ENCODE measurements at places on chromosomes 7 and 10.

DNA sequence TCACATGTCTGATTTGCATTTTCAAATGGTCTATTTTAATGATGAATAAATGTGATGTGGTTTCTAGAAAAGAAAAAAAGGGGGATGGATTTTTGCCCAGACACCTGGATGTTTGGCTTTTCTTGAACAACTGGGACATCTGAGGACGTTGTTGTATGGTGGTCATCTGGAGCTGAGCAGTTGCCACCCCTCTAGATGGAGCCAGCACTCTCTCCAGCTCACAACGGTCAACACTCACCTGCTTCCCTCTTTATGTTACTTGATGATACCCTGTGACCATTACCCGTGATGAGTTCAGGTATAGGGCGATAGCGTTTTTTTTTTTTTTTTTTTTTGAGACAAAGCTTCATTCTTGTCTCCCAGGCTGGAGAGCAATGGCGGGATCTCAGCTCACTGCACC is 30.1 kb upstream of the PAXIP1 start:
- DNase-seq = peak; percentile 41

DNA sequence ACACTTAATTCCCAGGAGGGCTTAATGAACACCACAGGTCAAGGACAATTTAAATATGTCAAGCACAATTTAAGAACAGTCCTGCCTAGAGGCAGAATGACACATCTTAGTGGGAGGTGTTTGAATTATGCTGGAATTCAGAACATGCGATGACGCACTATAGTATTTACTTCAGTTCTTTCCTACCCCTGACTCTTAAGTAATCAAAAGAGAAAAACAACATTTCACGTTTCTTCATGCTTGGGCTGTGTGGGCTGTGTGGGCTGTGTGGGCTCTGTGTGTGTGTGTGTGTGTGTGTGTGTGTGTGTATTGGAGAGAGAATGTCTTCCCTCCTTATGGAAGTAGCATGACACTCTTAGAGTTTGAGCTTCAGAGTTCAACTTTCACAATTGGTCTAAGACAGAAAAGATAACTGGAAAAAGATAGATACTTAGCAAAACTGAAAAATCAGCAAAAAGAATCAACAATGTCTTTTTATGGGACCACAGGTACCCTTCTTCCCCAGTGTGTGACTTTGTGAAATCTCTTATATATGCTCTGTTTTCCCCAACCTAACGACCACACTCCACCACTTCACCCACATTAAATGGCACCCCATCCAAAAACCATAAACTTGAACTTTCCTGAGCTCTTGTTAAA is 33.7 kb upstream of the CABCOCO1 start:
- DNase-seq = no peak

GRCh38 chr7:150957133-150958020 is 20.7 kb downstream of the KCNH2 start:
- DNase-seq = no peak

GRCh38 chr7:152132812-152133211 is 107.3 kb downstream of the GALNT11 start:
- no peak for DNase-seq

- no peak for DNase-seq
Observed at GRCh38 chr10:133253361-133253955, 15.8 kb downstream of the VENTX start.

- DNase-seq = no peak
Observed at GRCh38 chr10:59968705-59969104, 62.3 kb upstream of the CCDC6 start.

All from NCI-H526 (cell line).